ENCODE measurements at places on chromosomes 12 and 14.

DNA sequence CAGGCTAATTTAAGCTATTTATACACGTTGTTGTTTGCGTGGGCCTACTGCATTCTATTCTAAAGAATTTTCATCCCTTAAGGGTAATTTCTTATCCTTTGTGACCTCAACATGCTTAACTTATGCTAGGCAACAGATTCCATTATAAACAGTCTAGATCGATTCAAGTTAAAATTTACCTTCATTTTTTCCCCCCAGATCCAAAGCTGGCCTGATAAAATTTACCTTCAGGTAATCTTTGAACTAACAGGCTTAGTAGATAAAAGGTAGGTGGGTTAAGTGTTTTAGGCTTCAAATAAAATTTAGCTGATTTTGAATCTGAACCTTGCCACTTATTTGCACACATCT is 389 bp upstream of the CCNB1IP1 start:
- no peak for DNase-seq

- no peak for DNase-seq
Measured at GRCh38 chr12:42960087-42960527, 370.6 kb upstream of the PRICKLE1 start.

DNA sequence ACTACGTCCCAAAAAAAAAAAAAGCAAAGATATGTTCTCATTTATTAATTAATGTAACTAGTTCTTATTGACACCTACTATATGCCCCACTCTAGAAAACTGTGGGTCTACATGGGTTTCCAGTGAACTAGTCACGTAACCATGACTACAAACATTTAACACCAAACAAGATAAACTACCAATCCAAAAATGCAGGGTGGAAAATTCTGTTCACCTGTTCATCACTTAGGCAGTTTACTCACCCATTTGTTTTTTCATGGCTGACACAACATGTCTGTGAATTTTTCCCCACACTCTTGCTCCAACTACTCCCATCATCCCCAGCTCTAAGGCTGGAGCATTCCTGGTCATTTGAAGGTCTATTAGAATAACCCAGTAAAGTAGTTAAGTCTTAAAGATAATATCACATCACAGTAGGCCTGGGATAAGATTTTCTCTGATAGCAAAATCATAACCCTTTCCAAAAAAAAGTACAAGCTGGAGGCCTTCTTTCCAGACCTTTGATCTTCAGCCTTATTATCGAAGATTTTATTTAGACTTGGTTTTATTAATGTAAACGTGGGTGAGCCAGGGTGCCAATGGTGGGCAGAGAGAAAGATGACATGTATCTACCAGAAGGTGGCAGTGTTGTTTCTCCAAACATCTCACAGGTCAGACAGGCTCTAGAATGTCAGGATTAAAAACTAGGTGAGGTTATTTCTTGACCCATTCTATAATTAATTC is 61.6 kb upstream of the DAAM1 start:
- DNase-seq = peak; percentile 7

DNA sequence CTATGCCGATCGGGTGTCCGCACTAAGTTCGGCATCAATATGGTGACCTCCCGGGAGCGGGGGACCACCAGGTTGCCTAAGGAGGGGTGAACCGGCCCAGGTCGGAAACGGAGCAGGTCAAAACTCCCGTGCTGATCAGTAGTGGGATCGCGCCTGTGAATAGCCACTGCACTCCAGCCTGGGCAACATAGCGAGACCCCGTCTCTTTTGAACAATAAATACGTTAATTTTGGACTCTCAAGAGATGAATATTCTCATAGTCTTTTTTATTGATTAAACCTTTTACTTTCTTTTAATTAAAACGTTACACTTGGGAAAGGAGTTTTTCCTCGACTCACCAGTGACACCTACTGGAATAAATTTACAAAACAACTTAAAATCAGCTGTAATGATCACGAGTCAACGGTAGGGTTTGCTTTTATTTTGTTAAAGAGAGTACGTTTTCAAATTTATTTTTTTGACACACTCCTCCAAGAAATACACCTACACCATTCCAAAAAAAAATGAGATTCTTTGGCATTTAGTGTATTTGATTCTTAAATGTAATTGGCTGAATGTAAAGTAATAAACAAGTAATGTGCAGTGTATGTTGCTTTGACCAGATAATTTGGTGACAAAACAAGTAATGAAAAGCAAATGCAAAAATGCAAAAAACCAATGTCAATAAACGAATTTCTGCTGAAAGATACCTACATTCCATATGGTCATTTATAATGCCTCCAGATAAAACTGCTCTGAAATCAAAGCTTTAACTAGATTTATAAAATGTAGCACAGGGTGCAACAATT is 687 bp upstream of the RPS29 start:
- DNase-seq = peak; percentile 75

GRCh38 chr14:69999261-69999674 is 120.1 kb downstream of the SMOC1 start:
- no peak for DNase-seq

- no peak for DNase-seq
Measured at GRCh38 chr12:104276273-104277131, 27.0 kb upstream of the EID3 start.

DNA sequence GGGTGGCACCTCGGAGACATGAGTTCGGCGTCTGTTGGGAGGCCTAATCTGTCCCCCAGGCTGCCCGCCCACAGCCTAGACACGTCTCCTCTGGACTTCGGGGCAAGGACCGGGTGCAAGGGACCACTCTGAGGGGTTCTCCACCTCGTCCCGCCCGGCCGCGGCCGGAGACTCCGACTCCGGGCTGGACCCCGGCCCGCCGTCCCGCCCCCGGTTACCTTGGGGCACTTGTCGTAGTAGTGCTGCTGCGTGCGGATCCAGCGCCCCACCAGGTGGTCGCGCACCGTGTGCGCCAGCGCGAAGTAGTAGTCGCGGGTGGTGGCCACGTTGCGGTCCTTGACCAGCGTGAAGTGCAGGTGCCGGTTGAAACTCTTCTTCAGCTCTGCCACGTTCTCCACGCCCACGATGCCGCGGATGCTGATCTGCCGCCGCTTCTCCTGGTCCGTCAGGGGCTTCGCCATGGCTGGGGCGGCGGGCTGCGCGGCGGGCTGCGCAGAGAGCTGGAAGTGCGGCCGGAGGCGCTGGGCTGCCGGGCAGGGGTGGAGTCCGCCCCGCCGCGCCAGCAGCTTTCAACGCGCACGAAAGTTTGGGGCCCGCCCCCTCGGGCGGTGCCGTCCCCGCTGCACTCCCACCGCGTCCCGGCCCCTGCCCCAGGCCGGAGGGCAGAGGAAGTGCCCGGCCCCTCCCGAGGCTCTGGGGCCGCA is at the start of gene PYGL:
Gene PYGL (minus strand): TSS at position 541 of the 704 bp plus-strand sequence. CDS start 80 bp downstream, at position 461.
- peak; percentile 56 for DNase-seq

- no peak for DNase-seq
Measured at GRCh38 chr14:101704140-101704539, 57.4 kb upstream of the PPP2R5C start.

DNA sequence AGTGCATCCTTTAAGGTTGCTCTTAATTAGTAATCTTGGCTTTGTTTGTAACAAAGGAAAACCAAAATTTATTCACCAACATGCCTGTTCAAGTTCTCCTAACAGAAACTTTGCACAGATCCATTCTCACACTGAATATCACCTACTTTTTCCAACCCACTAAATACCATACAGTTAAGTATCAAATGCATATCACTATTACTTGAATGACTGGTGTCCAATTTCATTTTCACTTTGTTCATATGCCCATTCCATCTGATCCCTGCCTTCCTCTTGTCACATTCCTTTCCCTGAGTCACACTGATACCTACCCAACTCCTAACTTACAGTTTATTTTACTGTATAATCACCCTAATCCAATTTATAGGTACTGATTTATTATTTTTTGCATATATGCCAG is 286.4 kb downstream of the NELL2 start:
- DNase-seq = no peak

DNA sequence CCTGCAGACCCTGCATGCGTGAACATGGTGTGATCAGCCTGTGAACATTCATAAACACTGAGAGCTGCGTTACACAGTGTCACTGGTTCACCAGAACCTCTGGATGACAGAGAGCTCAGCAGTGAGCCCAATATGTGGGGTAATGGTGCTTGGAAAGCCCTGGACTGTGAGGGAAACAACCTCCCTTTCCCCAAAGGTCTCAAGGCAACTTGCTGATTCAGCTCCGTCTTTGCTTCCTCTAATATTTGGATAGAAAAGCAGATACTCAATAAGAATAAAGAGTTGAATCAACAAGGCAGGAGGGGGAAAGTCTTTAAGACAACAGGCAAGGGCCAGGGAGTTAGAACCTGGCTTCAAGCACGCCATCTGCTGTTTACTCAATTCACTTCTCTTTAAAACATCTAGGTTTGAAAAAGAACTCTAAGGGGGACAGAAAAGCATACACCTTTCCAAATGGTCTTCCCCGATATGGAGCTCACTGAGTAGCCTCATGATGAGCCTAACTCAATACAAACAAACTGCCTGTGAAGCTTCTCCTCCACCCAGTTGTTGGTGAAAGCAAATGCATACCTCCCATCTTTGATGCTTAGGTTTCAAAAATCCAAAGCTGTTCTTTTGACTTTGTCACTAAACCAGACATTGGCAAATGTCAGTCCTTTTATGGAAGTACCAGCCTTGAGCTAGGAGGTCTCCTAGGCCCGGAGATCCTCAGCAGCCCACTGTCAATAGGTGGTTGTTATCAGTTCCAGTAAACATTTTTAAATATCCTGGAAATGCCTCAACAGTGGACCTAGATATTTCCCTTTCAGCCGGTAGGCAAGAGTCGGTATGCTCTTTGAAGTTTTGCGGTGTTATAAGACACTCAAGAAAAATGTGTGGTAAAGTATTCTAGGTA is 76.1 kb downstream of the SAMD4A start:
- DNase-seq = no peak

DNA sequence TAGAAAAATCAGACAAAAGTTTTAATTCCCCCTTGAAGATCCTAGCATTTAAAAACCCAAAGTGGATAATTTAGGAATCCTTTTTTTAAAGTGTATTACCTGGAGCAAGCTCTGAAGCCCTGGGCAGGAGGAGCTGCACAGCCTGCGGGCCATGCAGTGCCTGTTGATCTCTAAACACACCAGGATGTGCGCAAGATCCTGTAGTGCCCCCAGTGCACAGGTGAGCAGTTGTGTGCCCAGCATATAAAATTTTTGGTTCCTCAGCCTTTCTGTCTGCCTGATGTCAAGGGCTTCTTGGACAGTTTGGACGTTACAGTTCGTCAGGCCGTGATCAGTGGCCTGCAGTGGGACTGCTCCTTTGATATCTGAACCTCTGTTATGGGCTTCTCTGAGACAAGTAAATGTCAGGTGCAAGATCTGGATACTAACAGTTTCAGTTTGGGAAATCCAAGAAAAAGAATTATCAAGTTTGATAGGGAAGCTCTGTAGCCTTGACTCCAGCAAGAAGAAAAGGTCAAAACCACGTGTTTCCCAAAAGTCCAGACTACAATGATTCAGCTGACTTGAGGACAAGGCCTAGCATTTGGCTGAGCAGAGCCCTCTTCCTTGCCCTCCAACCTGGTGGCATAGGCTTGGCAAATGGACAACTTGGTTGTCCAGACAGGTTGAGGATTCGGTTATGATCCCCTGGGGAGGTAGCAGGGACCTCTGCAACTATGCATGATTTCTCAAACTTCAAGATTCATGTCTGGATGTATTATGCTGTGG is 1.0 kb downstream of the ATXN7L3B start:
- DNase-seq = peak; percentile 36

DNA sequence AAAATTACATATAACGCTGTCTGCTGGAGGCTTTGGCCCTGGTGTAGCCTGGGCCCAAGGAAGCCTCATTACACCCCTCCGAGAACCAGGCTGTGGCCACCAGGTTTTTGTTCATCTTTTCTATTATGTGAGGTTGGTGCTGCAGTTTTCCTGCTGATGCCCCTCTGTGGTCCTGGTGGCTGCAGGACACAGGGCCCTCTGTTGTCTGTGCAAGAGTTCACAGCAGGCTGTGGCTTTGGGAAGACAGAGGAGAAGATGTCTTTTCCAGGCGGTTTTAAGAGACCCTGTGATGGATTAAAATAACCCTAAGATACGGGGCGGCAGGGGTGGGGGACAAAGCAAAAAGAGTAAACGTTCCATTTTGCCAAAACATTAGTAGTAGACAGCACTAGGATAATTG is 121.5 kb downstream of the ADGRD1 start:
- DNase-seq = no peak

DNA sequence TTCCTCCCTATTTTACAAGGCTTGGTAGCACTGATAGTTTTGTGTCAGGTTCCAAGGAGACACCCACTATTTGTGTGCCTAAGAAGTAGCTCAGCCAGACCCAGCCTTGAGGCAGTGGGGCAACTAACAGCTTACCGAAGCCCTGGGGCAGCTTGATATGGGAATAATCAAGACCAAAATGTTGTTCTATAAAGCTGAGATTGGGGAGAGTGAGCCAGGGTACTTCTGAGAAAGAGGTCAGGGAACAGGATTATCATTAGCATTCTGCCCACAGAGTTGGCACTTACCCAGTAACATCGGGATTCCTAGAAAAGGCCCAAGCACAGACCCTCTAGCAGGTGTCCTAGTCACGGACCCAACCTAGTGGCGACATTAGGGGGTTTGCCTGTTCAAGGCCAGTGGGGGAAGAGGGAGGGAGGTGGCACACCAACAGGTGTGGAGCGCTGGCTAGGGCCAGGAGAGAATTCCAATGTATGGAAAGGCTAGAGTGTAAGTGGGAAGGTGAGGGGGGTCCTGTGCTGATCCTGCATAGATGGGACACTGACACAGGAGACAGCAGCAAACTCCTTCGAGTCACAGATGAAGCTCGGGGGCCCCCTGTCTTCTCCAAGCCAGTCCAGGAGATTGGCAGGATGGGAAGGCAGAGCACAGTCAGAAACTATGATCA is 4.9 kb downstream of the PPP1R3E start:
- no peak for DNase-seq

DNA sequence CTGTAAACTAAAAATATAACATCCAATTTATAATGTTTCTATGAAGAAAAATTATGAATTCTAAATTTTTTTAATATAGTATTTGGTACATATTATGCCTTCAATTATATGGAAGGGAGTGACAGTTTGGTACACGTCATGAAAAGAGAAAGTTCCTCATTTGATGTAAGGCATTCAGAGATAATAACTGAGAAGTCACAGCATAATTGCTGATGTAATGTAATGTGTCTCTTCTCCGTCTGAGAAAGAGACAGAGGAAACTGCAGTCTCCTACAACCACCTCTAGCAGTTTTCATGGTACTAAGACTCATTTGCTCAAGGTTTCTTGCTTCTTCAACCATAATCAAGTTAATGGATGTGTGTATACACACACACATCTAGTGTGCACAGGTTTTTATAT is 2.3 kb upstream of the CD69 start:
- no peak for DNase-seq

GRCh38 chr12:105600911-105601545 is 270.5 kb downstream of the C12orf75 start:
- DNase-seq = no peak

- no peak for DNase-seq
Measured at GRCh38 chr14:76500011-76500410, 124.1 kb downstream of the ESRRB start.

GRCh38 chr12:94025756-94026155 is 122.6 kb upstream of the PLXNC1 start:
- no peak for DNase-seq

- no peak for DNase-seq
Measured at GRCh38 chr14:88706425-88706824, 86.3 kb downstream of the EML5 start.
